T follicular helper cell (primary cell): ENCODE measurements at places on chromosomes 1 and 21.

DNA sequence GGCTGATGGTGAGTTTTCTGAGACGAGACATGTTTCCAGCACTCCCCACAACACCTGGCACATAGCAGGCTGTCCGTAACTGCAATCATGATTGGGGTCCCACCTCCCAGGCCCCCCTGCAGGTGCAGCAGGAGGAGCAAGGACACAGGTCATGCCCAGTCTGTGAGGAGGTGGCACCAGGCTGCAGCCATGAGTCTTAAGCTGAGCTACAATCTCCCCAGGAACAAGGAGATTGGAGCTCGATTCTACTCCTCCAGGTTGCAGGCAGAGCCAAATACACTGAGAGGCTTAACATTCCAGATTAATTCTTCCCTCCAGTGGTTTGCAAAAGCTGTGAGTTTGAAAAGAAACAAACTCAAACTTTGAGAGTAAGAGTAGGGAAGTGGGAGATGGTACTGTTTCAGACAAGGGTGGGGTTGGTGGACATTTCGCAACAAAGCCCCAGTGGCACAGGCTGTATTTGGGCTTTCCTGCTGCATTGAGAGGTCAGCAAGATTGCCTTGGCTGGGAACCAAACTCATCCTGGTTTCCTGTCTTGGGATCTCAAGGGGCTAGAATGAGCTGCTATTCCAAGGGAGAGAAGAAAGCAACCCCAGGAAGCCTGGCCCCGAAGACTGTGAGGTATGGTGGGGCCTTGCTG lies 64.8 kb upstream of the GALNT2 start:
- DNase-seq, result no peak

DNA sequence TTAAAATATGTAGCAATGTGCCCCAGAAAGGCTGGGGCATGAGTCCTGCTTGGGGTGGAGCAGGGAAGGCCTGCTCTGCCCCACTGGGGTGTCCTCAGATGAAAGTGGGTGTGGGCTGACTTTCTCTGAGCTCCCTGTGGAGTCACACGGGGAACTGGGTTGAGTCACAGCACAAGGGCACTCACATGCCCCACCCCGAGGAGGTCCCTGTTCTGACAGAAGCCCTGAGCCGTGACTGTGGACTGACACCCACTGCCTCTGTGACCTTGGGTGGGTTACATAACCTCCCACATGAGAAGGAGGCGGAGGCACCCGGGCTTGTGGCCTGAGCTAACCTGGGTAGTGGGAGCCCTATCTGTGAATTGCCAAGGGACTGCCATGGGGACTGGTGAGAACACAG lies 52.5 kb upstream of the TINAGL1 start:
- no peak for DNase-seq

- DNase-seq, result no peak
Measured at GRCh38 chr1:67371681-67372080, 58.5 kb downstream of the SERBP1 start.

GRCh38 chr1:226945858-226946245 lies 5.8 kb downstream of the COQ8A start:
- DNase-seq, result no peak

- no peak for DNase-seq
Measured at GRCh38 chr1:231618609-231619256, 7.9 kb upstream of the DISC1 start.

GRCh38 chr1:196933531-196934189 lies 9.9 kb upstream of the CFHR2 start:
- DNase-seq, result no peak

GRCh38 chr1:117632269-117633067 lies 26.6 kb downstream of the TENT5C start:
- DNase-seq, result no peak

DNA sequence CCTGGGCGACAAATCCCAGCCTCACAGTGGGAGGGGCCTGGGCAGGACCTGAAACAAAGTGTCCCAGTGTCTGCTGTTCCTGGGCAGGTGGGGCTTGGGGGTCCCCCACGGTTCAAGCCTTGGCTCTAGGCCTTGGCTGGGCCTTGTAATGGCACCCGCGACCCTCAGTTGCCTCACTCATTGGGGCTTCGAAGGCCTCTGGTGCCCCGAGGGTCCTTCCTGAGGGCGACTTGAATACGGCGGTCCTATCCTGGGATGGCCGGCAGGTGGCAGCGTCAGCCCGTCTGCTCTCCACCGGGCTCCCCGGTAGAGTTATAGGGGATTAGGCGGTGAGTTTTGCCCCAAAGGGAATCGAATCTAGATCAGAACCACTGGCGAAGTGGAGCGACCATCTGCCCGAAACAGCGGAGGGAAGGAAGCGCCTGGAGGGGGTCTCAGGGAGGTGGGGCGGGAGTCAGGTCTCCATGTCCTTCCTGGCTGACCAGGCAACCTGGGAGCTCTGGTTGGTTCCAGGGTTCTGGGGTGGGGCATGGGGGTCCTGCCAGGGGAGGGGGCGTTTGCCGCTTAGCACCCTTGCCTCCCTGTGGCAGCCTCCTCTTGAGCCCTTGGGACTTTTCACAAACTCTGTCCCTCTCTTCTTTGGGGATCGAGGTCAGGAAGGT lies 2.1 kb upstream of the PEX10 start:
- peak; percentile 69 for DNase-seq

- no peak for DNase-seq
Measured at GRCh38 chr1:10415211-10415930, 14.9 kb upstream of the CENPS start.

DNA sequence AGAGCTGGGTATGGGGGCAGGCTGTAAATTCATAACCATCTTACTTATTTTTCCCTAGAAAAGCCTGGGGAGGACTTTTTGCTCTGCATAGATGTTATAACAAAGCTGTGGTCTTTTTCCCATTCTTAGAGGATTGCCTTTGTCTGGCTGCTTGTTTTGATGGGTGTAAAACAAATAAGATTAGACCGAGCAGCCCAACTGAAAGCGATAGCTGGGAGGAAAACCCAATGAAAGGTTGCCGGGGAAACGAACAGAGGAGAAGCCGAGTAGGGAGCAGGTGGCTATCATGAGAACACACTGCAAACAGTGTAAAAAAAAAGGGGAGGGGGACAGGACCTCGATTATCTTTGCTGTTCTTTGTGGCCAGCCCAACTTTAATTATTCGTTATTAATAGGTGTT lies 1.9 kb downstream of the ELAVL4 start:
- DNase-seq, result no peak

DNA sequence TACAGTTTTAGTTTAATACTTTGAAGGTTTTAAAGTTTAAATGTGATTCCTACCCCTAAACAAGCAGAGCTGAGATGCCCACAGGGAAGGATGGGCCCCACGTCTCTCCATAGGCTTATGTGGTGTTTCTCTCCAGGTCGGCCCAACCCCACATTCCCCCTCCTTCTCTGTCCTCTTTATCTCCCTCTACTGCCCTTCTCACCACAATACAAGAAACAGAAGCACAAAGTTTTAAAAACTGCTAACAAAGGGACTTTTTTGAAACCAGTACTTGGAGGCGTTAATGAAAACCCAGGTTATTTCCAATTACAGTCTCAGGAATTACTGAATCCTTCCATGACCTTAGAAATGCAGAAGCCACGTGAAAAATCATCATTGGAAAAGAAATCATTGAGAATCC lies 324.0 kb downstream of the NTNG1 start:
- DNase-seq, result no peak

GRCh38 chr1:13699936-13700520 lies at the start of gene PRDM2:
PRDM2 (plus strand) TSS chr1:13700188; CDS start chr1:13715606, 15,418 bp downstream.
- peak; percentile 39 for DNase-seq

GRCh38 chr1:2202843-2203601 lies 8.4 kb upstream of the FAAP20 start:
- DNase-seq, result no peak

- DNase-seq, result no peak
Measured at GRCh38 chr1:198977909-198978308, 339.1 kb downstream of the PTPRC start.

DNA sequence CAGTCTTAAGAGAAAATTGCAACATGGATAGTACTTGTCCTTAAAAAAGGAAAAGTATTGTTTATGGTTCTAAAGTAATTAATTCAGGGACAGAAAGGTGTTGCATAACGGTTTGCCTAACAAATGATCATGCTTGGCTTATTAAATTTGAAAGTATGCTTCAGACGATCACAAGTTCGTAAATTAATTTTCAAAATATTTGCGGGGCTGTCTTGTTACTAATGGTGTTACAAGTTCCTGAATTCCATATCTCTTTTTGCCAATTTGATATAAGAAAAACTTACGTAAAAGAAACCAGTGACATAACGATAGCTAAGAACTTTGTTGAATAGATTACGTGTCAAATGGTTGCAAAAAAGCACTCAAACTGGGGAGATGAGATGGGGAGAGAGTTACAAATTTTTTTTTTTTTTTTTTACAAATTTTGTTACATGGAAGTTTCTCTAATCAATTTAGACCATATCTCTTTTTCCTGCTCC lies 1.3 kb downstream of the AGO3 start:
- no peak for DNase-seq

GRCh38 chr1:33381977-33382376 lies 48.9 kb downstream of the PHC2 start:
- DNase-seq, result no peak

- DNase-seq, result no peak
Measured at GRCh38 chr1:237103021-237103420, 61.0 kb downstream of the RYR2 start.

DNA sequence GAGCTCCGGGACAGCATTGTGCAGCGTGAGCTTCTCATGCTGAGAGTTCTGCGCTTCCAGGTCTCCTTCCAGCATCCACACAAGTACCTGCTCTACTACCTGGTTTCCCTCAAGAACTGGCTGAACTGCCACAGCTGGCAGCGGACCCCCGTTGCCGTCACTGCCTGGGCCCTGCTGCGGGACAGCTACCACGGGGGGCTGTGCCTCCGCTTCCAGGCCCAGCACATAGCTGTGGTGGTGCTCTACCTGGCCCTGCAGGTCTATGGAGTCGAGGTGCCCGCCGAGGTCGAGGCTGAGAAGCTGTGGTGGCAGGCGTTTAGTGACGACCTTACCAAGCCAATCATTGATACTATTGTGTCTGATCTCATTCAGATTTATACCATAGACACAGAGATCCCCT lies 186.4 kb downstream of the NR5A2 start:
- DNase-seq, result no peak

DNA sequence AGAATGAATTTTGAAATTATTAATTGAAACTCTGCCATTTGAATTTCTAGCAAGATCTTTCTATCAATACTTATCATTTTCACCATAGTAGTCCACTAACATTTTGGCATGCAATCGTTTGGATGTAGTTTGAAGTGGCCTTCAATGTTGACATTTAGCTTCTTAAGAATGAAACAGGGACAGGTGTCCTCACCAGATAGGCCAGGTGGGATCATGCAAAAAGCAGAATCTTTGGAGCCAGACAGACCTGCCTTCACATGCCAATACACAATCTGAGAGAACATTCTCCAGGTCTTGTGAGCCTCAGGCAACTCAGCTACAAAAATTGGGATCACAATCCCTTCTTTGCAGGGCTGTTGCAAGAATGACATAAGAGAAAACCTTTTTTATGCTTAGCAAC lies 18.3 kb upstream of the HSPA13 start:
- DNase-seq, result no peak

GRCh38 chr1:76723949-76724348 lies 143.3 kb upstream of the ST6GALNAC5 start:
- no peak for DNase-seq

DNA sequence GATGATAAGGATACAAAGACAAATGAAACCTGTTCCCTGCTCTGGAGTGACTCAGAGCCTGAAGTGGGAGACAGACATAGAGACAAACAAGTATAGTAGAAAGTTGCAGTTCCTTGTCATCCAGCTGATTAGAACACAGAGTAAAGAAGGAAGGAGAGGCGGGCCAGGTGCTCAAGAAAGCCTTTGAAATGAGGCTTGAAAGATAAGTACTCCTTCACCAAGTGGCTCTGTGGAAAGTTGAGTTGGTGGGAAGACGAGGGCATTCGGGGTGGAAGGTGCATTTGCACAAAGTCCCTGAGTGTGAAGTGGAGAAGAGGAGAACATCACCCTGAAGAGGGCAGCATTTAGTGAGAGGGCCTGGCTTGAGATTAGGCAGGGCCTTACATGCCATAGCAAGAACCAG lies 17.0 kb downstream of the MARK1 start:
- DNase-seq, result no peak

GRCh38 chr1:32618673-32619221 lies 31.6 kb downstream of the ZBTB8OS start:
- DNase-seq, result no peak

DNA sequence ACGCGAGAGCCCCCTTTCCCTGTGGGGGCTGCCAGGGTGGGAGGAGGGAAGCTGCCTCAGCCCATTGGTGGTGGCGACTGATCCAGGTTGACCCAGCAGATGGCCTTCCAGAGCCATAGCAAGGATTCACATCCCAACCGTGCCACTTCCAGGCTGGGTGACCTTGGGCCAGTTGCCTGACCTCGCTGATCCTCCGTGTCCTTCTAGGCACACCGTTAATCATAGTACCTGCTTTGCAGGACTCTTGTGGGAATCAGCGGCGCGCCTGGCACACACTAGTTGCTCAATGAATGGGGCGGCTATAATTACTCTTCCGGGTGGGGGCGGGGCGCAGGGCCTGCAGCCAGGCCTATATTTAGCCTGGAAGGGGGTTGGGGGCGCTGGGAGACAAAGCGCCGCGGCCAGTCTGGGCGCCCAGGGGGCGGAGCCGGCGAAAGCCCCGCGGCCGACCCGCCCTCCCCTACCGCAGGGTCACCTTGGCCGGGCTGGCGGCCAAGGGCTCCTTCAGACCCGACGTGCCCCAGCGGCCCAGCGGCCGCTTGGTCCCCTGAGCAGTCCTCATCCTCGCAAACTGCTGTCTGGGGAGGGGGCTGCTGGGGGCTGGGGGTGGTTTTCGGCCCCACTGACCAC lies 5.1 kb downstream of the HSPB7 start:
- DNase-seq, result peak; percentile 9

DNA sequence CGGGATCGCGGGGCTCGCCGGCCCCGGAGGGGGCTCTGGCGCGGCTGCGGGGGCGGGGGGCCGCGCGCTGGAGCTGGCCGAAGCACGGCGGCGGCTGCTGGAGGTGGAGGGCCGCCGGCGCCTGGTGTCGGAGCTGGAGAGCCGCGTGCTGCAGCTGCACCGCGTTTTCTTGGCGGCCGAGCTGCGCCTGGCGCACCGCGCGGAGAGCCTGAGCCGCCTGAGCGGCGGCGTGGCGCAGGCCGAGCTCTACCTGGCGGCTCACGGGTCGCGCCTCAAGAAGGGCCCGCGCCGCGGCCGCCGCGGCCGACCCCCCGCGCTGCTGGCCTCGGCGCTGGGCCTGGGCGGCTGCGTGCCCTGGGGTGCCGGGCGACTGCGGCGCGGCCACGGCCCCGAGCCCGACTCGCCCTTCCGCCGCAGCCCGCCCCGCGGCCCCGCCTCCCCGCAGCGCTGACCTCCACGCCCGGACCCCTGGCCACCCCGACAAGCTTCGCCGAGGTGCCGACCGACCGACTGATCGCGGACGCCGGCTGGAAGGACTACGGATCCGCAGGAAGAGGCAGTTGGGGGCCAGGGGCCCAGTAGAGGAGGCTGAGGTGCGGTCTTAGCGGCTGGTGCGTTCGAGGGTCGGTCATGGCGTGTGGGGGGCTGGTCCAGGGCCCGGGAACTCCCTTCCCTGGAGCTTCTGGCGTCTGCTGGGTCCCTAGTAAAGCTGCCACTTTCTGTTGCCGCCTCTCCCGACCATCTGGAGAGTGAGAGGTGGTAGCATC lies 711 bp downstream of the TRNP1 start:
- DNase-seq, result no peak
